ENCODE measurements at places on chromosomes 3 and 15.

GRCh38 chr3:47065681-47066080, 86.2 kb downstream of the NBEAL2 start:
- DNase-seq = no peak

GRCh38 chr3:108085370-108085769, 5.5 kb downstream of the CD47 start:
- DNase-seq = no peak

GRCh38 chr15:39924437-39924836, 4.4 kb upstream of the GPR176 start:
- no peak for DNase-seq

GRCh38 chr3:127831723-127832172, 9.4 kb upstream of the MGLL start:
- no peak for DNase-seq

DNA sequence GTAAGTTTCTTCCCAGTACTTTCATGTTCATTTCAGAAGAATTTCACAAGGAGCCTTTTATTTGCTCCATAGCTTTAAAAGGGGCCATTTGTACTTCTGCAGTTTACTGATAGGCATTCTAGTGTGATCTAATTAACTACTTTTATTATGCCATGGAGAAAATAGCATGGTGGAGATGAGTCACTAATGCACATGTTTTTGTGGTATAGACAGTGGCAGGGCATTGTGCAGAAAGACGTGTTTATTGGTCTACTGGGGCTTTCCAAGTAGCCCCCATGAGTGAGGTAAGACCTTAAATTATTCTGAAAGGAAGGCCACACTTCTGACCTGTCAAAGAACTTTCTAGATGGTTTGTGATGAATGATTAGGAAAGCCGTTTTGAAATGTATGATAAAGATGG, 810.0 kb upstream of the NR2F2 start:
- no peak for DNase-seq

GRCh38 chr15:72724028-72724427, 38.0 kb downstream of the BBS4 start:
- no peak for DNase-seq

DNA sequence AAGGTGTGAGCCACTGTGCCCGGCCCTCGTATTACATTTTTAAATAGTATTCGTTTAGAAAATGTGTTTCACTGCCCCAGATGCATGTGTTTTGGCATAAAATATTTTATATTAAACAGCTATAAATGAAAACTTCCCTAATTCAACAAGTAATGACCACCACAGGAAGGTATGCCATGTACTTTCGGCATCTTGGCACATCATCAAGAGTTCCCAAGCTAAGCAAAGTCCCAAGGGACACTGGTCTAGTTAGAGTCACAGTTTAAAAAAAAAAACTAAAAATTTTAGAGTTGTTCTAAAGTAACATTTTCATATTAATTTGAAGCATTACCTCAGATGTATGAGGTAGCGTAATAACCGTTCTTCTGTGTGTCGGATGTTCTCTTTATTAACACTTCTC, 15.6 kb upstream of the ARPP19 start:
- no peak for DNase-seq

- DNase-seq = no peak
These were observed 12.1 kb downstream of the FGF7 start for GRCh38 chr15:49435174-49435573.

- DNase-seq = no peak
These were observed 11.8 kb upstream of the CCR8 start for GRCh38 chr3:39317571-39318169.

- no peak for DNase-seq
These were observed 335.2 kb upstream of the MCTP2 start for GRCh38 chr15:93895976-93896770.

DNA sequence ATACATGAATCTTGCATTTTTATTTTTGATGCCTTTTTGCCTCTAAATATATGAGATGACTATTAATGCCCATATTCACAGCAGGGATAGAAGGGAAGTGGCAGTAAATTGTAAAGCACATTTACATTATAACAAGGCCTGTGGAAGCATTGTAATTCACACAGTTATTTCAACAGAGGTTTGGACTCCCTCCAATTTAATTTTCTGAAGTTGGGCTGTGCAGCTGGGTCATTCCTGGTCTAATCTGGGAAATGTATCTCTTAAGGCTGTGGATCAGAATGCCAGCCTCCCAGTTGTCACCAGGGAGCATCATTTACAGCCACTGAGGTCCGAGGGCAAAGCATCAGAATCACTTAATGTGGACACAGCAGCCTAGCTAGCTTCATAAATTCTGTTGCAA, 434.5 kb downstream of the MFSD1 start:
- DNase-seq = no peak

GRCh38 chr3:113834983-113835382, 3.6 kb upstream of the GRAMD1C start:
- no peak for DNase-seq

DNA sequence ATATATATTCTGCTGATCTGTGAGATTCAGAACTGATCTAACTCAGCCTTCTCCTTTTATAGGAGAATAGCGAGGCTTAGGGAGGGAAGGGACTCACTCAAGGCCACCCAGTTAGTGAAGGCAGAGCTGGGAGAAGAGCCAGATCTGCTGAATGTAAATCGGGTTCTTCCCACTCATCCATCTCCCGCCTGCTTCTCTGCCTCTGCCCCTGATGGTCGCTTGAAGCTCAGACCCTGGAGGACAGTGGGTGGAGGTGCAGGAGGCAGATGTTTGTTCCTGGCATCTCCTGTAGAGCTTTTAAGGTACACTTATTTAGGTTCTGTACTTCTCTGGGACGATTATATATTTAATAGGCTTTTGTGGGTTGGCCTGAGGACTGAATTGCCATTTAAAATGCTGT, 4.3 kb downstream of the PDIA5 start:
- DNase-seq = peak; percentile 55

DNA sequence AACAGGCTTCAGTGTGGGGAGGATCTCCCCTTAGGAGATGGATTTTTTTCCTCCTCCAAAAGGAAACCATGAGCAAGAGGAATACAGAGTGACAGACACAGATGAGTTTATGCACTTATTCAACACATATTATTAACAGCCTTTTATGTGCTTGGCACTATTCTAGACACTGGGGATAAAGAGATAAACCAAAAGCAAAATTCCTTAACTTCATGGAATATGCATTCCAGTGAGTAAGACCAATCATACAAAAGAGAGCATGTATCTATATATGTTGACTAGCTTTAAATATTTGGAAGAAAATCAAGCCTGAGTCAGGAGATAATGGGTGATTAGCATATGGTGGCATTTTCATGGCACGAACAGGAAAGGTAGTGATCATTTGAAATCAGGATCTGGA, 284.4 kb upstream of the RASGRP1 start:
- no peak for DNase-seq

DNA sequence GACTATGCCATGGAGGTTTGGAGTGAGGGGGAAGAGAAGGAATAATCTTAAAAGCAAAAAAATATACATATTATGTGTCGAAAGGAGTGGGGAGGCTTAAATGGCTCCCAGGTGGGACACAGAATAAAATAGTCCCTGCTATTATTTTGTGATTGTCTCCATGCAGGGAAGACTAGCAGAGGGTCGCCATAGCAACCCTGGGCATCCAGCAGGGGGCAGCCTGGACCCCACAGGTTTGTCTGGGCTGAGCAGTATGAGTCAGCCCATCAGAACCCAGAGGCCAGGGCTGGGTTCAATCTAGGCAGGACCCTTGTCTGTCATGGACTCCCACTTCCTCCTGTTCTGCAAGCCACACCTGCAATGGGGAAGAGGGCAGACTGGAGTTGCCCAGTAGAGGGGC, 17.6 kb upstream of the LINGO1 start:
- no peak for DNase-seq

DNA sequence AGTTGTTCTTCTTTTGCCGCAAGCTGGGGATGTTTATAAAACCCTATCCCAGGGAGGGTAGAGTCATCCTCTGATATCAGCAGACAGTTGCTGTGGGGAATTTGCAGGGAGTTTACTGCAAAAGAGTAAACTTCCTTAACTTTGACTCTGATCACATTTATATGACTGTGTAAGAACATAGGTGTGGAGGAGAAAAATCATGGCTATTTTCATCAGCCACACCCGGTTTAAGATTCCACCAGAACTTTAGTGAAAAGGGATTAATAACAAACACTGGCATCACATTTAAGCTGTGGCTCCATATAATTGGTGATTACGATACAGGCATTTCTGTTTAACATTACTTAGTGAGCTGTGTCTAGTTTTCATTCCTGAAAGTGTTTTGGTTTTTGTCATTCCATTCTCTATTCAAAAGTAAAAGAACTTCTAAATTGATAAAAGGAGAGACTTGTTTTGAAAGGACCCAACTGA, 143.1 kb downstream of the MYLK start:
- DNase-seq = no peak

GRCh38 chr15:75570126-75570845, 8.8 kb downstream of the PTPN9 start:
- no peak for DNase-seq

GRCh38 chr3:133400006-133400515, at the start of gene BFSP2:
BFSP2 (plus strand) TSS chr3:133400056; CDS start chr3:133400084, 28 bp downstream.
- DNase-seq = no peak

- DNase-seq = no peak
These were observed 5.5 kb downstream of the ZNF35 start for GRCh38 chr3:44654039-44654438.

DNA sequence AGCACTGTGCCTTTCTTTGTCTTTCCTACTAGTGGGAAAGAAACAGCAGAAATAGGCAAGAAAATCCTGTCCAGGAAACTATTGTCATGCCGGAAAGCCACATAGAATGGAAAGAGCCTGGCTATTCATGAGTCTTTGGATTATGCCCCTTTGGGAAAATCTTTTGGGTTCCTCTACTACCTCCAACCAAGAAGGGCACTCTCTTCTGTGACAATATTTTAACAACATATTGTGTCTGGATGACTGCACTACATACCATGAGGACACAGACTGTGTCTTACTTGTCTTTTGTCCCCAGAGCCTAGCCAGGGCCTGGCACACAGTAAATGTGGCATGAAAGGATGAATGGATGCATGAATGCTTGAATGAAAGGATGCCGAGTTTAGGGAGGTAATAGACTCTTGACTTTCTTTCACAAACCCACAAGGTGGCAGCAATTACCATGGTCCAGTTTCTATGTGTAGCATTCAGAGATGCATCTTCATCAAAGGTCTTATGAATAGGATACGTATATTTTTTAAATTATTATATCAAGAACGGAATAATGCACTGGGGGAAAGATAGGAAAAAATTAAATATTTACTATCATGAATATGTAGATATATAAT, 30.3 kb downstream of the ARL14 start:
- DNase-seq = peak; percentile 59

DNA sequence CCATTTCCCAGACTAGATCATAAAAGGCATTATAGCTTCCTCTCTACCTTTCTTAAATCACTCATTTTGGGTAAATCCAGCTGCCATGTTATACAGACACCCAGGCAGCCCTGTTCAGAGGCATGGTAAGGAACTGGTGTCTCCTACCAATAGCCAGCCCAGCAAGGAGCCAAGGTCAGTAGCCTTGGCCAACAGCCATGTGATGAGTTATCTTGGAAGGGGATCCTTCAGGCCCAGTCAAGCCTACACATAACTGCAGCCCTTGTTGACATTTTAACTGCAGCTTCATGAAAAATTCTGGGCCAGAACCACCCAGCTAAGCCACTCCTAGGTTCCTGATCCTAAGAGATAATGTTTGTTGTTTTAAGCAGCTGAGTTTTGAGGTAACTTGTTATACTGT, 29.0 kb upstream of the ZMAT3 start:
- DNase-seq = no peak

DNA sequence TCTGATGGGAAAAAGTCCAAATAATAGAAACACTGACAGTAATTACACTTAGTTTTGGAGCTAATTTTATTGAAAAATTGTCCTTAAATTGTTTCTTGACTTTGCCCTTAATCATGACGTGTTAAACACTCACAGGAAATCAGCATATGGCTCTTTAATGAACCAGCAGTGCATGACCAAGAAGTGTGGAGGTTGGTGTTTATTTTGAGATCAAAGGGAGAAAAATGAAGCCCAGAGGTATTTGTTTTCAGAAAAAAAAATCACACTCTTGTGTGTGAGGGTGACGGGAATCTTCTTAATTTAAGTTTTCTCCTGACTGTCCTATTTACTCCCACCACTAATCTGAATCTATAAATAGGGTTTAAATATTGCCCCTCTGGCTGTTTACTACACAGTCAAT, 28.8 kb upstream of the SYNM start:
- DNase-seq = no peak

DNA sequence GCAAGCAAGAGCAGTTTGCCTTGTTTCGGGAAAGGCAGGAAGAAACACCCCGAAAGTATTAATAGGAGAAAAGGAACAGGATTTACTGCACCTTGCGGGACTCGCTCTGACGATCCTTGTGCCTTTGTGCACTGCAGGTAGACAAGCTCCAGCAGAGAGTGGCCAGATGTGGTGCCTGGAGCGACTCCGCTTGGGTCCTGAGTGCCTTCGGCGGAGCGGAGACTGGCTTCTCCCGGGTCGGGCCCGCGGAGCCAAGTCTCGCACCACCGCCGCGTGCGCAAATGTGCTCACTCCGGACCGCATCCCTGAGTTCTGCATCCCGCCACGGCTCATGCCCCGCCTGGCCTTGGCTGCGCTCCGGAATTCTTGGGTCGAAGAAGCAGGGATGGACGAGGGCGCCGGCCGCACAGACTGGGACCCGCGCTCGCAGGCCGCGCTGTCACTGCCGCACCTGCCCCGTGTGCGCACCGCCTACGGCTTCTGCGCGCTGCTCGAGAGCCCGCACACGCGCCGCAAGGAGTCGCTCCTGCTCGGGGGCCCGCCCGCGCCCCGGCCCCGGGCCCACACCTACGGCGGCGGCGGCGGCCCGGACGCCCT, 769 bp downstream of the C2CD4A start:
- DNase-seq = peak; percentile 47

DNA sequence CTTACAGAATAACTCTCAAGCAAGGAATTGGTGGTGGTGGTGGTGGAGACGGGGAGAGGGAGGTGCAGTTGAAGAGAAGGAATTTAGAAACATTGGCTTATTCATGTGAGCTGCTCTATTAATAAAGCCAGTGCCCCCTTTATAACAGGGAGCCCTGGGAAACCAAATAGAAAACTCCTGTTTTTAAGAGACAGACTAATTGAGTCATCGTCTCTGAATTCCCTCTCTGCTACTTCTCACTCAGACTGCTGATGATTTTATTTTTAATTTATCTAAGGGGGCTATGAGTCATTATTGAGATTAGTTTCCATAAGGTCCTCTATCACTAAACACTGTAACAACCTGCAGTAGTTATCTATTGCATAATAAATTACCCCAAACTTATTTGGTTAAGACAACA, 145.9 kb upstream of the GALNT15 start:
- DNase-seq = no peak

- DNase-seq = no peak
These were observed at the start of gene WDR49 for GRCh38 chr3:167653760-167654159. WDR49 (minus strand) TSS chr3:167653942; CDS start chr3:167653425, 517 bp downstream.

DNA sequence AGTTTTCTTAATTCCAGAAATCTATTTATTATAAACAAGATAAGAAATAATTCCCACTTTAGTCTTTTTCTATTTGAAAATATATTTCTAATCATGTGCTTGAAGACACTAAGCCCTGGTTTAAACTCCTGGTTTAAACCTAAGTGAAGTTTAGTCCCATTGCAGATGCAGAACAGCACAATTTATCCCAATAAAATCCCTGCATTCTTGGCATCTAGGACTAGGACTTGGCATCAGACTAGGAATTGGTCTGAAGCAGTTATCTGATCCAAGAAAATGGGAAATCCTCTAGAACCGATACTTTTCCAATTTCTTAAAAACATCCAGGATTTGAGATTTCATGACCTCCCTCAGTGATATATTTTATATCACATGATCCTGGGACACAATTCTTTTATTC, 168.8 kb upstream of the VEPH1 start:
- no peak for DNase-seq

All from dorsolateral prefrontal cortex (tissue), 122 donors.